Activated CD8-positive, alpha-beta memory T cell treated with anti-CD3 and anti-CD28 coated beads, Interleukin-2, amount 50 U/mL, for 4 hours (primary cell): ENCODE measurements at places on chromosomes 12 and 14.

GRCh38 chr12:23473071-23473470 is 476.4 kb downstream of the SOX5 start:
- DNase-seq, result no peak

DNA sequence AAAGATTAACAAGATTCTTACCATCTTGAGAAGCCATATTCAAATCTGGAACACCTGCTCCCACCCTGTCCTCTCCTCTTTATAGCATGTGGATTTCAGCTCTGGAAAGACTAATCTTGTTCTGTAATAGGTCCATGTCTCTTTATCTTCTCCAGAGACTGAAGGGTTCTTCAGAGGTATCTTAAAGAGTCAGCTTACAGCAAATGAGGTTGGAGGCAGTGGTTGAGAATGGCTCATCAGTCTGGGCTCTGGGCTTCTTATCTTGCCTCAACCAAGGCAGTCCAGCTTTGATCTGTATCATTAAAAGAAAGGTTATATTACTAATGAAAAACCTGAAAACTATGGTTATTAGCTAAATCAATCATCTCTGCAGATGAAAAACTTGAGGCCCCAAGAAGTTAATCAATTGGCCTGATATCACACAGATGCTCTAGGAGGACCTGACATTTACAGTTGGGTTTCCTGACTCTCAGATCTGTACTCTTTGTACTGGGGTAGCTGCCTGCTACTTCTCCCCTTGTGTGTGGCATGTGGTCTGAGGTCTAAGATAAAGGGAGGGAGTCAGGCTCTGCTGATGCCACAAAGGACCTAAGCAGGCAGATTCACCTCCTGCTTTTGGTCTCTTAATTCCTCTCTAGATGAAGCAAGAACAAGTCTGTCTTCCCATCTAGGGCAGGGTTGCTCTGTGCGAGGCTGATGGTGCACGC is 1.7 kb upstream of the AKAP6 start:
- no peak for DNase-seq

DNA sequence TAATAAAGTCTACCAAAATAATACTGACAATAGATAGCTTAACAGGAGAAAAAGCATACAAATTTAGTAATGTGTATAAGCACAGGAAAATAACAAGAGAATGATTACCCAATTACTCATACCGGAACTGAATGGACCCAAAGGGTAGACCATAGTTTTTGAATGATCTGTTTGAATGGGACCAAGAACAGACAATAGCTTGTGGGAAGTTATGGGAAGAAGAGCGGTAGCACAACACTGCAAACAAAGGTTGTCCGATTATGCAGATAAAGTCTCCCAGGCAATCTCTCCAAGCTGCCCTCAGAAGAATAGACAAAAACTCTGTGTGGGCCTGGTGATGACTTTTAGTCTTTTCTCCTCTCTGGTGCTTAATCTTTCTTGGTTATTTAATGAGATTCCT is 96.6 kb upstream of the NEDD1 start:
- no peak for DNase-seq

DNA sequence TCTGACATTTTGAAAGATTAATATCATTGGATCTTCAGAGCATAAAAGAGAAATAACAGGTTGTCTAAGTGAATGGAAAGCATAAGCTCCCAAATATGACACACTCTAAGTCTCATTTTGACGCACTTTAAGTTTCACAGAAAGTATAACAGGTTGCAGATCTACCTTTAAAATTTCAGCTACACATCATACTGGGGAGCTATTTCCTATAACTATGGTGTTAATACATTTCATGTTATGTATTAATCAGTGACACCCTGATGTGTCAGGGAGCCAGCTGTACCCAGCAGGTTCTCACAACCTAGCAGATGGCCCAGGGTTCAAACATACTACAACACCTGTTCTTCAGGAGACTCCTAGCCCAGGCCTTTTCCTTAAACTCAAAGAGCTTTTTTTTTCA is 31.1 kb upstream of the TMX1 start:
- DNase-seq, result no peak

DNA sequence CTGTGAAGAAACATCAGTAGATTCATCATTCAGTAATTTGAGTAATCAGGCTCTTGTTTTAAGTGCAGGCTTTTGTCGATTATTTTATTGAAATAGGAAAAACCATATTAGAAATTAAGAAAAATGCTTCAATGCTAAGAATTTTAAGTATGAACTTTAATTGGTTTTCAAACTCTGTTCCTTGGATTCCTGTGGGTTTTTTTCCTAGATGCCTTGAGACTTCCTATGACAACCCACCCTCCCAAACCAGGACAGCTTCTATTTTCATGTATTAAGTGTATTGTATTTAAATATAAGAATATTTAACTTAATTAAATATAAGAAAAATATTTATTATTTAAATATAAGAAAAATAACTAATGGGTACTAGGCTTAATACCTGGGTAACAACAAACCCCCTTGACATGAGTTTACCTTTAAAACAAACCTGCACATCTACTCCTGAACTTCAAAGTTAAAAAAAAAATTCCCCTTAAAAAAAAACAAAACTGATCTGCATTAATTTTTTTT is 3.0 kb downstream of the ARHGAP5 start:
- DNase-seq, result no peak

DNA sequence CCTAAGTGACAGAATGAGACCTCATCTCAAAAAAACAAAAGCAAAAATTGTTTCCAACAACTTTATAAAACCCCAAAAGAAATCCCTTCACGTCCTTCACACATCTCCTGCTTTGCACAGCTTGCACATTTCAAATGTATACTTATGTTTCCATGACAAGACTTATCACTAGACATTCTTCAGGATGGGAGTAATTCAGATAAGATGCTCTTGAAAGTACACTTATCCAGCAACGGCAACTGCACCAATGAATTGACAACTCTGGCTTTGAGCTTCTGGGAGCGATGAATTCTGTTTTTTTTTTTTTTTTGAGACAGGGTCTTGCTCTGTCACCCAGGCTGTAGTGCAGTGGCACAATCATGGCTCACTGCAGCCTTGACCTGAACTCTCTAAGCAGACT is 30.8 kb upstream of the AKAP5 start:
- no peak for DNase-seq

GRCh38 chr14:97824218-97824617 is 1027.0 kb downstream of the VRK1 start:
- no peak for DNase-seq

GRCh38 chr12:104526751-104527150 is 70.0 kb downstream of the CHST11 start:
- no peak for DNase-seq

DNA sequence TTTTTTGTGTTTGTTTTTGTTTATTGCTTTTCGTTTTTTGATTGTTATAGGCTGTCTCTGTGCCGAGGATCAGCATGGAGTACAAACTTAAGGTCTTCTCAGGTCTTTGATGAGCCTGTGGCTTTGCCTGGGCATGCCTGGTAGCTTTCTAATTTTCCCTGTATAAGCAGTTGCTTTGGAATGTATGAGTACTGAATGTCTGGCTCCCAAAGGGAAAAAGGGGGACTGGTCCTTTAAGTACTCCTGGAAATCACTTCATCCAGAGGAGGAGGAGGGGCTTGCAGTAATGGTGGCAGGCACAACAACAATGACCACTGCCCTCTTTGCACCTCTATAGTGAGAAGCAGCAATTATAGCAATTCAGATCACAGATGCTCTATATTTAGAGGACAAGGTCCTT is 67.6 kb upstream of the TTC7B start:
- DNase-seq, result no peak

DNA sequence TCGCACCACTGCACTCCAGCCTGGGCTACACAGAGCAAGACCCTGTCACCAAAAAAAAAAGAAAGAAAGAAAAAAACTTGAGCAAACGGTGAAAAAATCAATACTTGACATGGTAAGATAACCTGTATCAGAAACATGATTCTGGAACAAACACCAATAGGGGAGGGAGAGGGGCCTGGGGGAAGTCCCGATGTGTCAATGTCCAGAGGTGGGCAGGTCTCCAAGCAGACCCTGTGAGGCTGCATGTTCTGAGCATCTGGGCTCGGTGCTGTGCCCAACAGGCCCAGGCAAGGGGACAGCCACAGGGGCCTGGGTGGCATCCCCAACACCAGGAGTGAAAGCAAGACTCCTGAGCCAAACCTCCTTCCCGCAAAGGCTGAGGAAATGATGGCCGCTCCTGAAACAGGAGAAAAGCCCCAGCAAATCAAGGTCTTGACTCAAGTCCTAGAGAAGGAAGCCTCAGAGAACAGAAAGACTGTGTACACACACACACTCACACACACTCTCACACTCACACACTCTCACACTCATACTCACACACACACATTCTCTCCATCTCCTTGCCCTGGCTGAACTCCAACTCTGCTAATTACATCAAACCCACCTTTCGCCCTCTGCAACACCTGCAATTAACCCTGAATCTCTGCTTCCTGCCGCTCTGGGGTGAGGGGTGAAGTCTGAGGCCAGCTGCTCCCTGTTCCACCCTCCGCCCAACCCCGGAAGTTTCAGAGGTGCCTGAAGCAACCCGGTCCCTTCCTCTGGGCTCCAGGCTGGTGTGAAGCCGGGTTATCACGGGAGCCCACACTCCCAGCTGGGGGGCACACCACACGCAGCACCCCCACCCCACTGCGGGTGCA is 20.4 kb downstream of the CCDC88C start:
- no peak for DNase-seq

- DNase-seq, result no peak
Measured at GRCh38 chr12:15633201-15633600, 156.0 kb downstream of the EPS8 start.

DNA sequence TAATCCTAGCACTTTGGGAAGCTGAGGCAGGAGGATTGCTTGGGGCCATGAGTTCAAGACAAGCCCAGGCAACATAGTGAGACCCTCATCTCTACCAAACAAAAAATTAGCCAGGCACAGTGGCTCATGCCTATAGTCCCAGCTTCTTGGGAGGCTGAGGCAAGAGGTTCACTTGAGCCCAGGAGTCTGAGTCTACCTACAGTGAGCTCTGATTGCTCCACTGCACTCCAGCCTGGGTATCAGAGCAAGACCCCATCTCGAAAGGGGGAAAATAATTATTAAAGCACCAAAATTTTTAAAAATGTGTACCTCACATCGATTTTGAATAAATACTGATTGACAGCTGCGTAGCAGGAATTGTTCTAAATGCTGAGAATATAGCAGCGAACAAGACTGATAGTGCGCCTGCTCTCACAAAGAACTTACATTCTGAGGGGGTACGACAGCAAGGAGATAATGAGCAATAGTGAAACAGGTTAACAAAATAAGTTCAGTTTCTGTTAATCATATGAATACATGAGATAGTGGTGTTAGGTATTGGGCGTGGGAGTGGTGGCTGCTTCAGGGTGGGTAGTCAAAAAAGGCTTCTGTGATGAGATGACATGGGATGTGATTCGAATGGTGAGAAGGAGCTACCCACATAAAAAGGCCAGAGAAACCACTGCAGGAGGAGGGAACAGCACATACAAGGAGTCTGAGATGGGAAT is 19.6 kb downstream of the HCFC2 start:
- no peak for DNase-seq

GRCh38 chr12:100154474-100155247 is 12.0 kb upstream of the BLTP3B start:
- DNase-seq, result peak; percentile 77

DNA sequence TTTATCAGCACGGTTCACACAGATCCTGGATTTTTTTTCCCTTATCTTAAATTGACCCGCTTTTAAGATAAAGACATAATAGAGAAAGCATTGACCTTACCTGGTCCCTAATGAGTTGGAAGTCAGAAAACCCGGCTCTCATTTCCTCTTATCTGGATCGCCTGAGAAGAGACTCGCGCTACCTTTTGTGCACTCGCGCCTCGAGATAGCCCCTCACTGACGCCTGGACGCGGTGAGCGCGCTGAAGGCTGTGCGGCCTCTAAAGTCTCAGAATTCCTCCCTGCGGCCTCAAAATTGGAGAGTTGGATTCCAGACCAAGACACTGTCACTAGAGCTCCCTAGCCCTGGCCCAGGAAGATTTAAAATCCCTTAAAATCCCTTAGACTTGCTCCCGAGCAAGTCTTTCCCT is 7.0 kb downstream of the NKX2-1 start:
- DNase-seq, result no peak

GRCh38 chr14:21894003-21894897 is 220.6 kb upstream of the OR4E1 start:
- peak; percentile 45 for DNase-seq

- no peak for DNase-seq
Measured at GRCh38 chr12:104049278-104049902, 597 bp downstream of the GLT8D2 start.

DNA sequence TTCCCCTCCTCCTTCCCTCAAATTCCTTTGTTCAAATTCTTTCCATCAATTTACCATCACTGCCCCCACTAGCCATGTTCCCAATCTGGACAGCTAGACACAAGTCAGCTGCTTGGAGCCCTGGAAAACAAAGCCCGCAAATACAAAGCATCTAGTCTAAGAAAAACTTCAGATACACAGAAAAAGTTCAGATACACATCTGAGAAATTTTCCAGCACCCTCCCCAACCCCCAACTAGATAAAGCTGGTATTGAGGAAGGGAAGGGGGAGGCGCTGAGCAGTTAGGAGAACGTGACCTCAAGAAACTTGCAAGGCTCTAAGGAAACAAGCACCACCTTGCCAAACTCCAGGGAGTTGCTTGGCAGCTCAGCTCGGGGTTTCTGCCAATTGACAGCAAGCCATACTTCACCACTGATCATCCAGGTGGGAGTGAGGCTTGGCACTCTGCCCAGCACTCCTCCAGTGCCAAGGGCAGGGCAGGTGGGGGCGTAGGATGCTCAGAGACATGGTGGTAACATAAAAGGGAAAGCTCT is 5.1 kb upstream of the CNIH1 start:
- no peak for DNase-seq

DNA sequence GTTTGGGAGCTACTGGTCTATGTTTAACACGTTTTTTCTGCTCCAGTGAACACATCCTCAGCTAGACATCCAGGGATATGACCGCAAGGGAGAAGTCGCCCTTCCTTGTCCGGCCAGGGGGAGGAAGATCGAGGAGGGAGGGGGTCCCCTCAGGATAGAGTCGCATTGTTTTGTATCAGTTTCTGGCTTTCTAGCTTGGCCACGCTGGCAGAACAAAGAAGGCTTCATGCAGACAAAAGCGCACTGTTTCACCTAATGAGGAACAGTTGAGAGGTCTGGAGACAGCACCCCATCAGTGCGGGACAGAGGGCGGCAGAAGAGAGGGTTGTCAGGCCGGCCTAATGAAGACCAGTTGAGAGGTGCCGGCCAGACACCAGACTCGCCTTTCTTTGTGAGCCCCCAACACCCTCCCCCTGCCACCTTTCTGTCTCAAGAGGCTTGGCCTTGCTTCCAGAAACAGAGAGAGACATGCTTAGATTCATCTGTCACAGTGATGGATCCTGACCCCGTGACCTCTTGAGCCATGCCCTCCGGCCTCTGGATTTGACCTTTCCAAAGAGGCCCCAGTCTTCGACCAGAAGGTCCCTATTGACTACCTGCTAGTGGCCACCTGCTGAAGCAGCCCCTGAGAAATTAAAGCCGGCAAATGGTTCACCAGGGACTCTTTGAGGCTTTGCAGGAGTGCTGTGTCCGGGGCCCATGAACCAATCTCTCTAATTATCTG is 254.7 kb upstream of the TBX3 start:
- no peak for DNase-seq

GRCh38 chr14:105074601-105075053 is 9.4 kb upstream of the GPR132 start:
- DNase-seq, result no peak

GRCh38 chr12:105812366-105812765 is 326.4 kb downstream of the NUAK1 start:
- no peak for DNase-seq
